ENCODE measurements at places on chromosomes 12 and 14.
A peak's percentile ranks its signal among the peaks of the same experiment; 100 is the strongest.

- no peak for DNase-seq
Observed at GRCh38 chr14:69374235-69374634, 23.9 kb downstream of the ERH start.

DNA sequence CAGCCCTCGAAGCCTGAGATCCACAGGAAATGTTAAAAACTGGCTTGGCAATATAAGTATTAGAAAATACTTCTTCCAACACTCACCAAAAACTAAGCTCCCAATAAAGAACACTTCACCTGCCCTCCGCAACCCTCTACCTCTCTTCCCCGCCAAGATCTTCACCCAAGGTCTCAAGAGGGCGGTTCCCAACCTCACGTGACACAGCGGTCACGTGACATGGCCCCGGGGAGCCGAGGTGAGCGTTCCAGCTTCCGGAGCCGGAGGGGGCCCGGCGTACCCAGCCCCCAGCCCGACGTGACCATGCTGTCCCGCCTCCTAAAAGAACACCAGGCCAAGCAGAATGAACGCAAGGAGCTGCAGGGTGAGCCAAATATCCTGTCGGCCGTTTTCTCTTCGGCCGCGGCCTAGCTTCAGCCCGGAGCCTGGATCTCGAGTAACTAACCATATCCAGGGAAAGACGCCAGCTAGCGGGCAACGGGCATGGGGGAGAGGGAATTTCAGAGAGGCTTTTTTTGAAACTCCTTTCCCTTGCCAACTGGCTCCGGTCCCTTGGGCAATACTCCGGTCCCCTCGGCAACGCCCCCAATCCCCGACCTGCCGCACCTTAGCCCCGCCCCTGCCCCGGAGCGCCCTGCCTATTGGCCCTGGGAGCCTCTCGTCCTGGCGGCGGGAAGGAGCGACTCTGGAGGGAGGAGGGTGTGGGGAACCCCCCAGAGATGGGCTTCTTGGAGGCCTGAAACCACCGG is at the start of gene BLOC1S1:
BLOC1S1 (plus strand) TSS at position 214 of the 749 bp plus-strand sequence; CDS start at position 220, 6 bp downstream.
- peak; percentile 82 for DNase-seq

- DNase-seq, result no peak
Observed at GRCh38 chr14:20671597-20672283, 12.6 kb upstream of the RNASE4 start.

DNA sequence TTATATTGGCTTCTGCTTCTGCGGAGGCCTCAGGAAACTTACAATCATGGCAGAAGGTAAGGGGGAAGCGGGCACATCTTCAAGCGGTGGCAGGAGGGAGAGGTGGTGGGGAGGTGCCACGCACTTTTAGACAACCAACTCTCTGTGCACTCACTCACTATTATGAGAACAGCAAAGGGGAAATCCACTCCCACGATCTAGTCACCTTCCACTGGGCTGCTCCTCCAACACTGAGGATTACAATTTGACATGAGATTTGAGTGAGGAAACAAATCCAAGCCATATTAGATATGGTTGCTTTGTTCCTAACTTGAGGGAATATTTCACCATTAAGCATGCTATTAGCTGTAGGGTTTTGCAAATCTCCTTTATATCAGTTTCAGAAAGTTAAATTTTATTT is 80.3 kb downstream of the UNC79 start:
- DNase-seq, result no peak

- no peak for DNase-seq
Observed at GRCh38 chr12:54185919-54186318, 2.9 kb downstream of the SMUG1 start.

Measured in activated naive CD4-positive, alpha-beta T cell (primary cell).